Pancreas (tissue), 10 donors: ENCODE measurements at places on chromosomes 5 and 9. TPM values are rescaled to one million over a fixed set of nuclear protein-coding genes. Genes with fewer than 3 reads are reported as not detected.
A peak's percentile ranks its signal among the peaks of the same experiment; 100 is the strongest.

The DOCK8 gene
- 11.1 TPM for total RNA-seq

The SLCO6A1 gene
- not detected for total RNA-seq

The CD274 gene
- 1.9 TPM for total RNA-seq

The ANKRD18B gene
- 0.57 TPM for total RNA-seq

DNA sequence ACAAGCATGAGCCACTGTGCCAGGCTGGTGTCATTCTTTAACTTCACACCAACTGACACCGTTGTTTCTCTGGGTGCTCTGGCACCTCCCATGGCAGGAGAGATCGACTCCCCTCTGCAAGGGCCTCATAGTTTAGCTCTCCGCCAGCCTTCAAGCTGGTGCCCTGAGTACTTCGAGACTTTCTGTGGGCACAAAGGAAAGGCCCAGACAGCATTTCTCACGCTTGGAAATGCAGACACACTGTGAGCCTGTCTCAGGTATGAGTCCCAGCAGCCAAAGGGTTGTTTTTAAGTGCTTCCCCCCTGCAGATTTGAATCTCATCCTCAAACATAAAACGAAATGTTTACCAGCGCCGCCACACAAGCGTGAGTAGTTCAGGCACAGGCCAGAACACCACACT is 11.1 kb upstream of the TCF7 start:
- H3K27me3 ChIP-seq: no peaks in the 10 kb centered on the region
- no peak overlapping the region for H3K4me3 ChIP-seq
- no peak for DNase-seq
- H3K27ac ChIP-seq: no peak overlapping the region
- H3K4me1 ChIP-seq: no peaks in the 10 kb centered on the region

GRCh38 chr5:1788828-1789227 is 10.8 kb downstream of the MRPL36 start:
- H3K4me3 ChIP-seq: no peak overlapping the region
- no peaks in the 10 kb centered on the region for H3K27me3 ChIP-seq
- DNase-seq: no peak

DNA sequence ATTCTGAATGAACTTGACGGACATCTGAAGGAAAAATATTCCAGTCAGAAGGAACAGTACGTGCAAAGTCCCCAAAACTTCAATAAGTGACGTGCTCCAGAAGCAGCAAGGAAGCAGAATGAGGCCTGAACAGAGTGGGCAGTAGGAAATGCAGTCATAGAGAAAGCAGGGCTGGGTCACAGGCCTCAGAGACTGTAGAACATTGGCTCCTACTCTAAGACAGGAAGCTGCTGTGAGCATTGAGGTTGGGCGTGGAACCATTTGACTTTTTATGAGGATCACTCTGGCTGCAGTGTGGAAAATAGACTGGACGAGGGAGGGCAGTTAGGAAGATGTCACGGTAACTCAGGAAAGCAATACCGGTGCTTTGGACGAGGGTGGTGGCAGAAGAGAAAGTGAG is 64.0 kb downstream of the DOCK8 start:
- H3K27ac ChIP-seq: no peak overlapping the region
- H3K4me1 ChIP-seq: no peaks in the 10 kb centered on the region
- H3K4me3 ChIP-seq: no peak overlapping the region
- no peak for DNase-seq
- no peaks in the 10 kb centered on the region for H3K36me3 ChIP-seq

DNA sequence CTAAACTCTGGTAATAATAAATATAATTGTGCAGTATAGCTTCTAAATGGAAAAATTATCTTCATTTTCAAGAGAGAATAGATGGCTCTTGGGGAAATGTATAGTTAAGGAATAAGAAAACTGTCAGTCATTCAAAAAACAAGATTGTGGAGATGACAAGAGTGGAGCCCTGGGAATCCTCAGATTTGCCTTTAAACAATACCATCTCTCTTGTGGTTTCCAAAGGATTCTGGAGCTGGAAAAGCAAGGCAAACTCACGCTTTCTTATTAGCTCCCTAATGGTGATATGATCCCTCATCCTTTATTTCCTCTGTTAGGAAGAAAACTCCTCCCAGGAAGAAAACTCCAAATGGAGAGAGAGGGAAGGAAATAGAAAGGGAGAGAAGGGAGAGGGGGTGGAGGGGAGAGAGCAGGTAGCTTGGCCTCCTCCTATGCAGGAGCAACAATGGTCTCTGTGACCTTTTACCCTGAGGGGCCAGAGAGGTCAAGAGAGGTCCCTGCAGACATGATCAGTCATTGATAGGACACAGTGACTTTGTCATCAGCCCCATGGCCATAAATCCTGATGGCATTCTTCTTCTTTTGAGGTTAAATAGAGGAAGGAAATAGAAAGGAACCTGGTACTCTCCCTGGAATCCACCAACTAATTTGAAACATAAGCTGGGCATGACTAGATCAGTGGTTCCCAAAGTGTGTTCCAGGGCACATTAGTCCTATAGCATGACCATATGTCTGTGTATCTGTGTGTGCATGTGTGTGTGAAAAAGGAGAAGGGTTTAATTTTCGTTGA is 312.2 kb downstream of the ARRDC3 start:
- no peaks in the 10 kb centered on the region for H3K27me3 ChIP-seq
- H3K27ac ChIP-seq: no peak overlapping the region
- DNase-seq: no peak
- no peak overlapping the region for H3K4me3 ChIP-seq
- H3K36me3 ChIP-seq: no peaks in the 10 kb centered on the region
- H3K4me1 ChIP-seq: no peaks in the 10 kb centered on the region

GRCh38 chr5:82164176-82164976 is 113.8 kb downstream of the RPS23 start:
- no peak overlapping the region for H3K4me3 ChIP-seq
- no peak for DNase-seq
- no peaks in the 10 kb centered on the region for H3K4me1 ChIP-seq
- no peaks in the 10 kb centered on the region for H3K27me3 ChIP-seq
- no peak overlapping the region for H3K27ac ChIP-seq

DNA sequence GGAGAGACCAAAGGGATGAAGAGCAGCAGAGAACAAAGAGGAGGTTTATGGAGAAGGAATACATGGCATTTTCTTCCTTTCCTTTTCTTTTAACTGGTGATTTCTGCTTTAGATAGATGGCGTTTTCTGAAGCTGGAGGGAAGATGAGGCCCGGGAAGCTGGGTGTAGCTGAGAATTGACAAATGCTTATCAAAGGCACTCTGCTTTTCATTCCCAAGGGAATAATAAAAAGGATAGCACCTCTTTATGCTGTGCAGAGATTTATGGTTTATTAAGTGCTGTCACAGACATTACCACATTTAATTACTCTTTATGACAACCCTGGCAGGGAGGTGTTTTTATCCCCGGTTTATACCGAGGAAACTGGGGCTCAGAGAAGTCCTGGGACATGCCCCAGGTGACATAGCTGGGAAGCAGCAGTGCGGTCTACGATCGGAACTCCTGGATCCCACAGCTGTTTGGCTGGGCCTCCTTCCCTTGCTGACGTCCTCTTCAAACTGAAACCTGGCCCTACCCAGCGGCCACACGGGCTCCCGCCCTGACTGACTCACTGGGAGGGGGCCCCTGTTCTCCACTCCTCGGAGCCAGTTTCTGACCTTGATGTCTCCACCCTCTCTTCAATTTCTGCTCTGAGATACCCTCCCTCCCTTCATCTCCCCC is 8.2 kb upstream of the EPB41L4B start:
- H3K4me3 ChIP-seq: no peak overlapping the region
- no peaks in the 10 kb centered on the region for H3K36me3 ChIP-seq
- peaks cover 28% of the 10 kb centered on the region for H3K4me1 ChIP-seq
- no peaks in the 10 kb centered on the region for H3K27me3 ChIP-seq
- DNase-seq: peak; percentile 94

- H3K27ac ChIP-seq: no peak overlapping the region
- H3K4me3 ChIP-seq: no peak overlapping the region
Measured at GRCh38 chr9:37378613-37379004, 43.9 kb upstream of the GRHPR start.

GRCh38 chr5:112119508-112119907 is 299.6 kb downstream of the EPB41L4A start:
- H3K36me3 ChIP-seq: no peaks in the 10 kb centered on the region
- no peaks in the 10 kb centered on the region for H3K27me3 ChIP-seq
- no peaks in the 10 kb centered on the region for H3K4me1 ChIP-seq
- H3K27ac ChIP-seq: no peak overlapping the region
